ENCODE measurements at places on chromosomes 2 and 18.
A peak's percentile ranks its signal among the peaks of the same experiment; 100 is the strongest.

- no peak for DNase-seq
Observed at GRCh38 chr2:3238951-3239841, 138.4 kb downstream of the EIPR1 start.

- no peak for DNase-seq
Observed at GRCh38 chr2:43415592-43415991, 180.2 kb downstream of the THADA start.

GRCh38 chr2:2048461-2048860 is 282.6 kb downstream of the MYT1L start:
- no peak for DNase-seq

DNA sequence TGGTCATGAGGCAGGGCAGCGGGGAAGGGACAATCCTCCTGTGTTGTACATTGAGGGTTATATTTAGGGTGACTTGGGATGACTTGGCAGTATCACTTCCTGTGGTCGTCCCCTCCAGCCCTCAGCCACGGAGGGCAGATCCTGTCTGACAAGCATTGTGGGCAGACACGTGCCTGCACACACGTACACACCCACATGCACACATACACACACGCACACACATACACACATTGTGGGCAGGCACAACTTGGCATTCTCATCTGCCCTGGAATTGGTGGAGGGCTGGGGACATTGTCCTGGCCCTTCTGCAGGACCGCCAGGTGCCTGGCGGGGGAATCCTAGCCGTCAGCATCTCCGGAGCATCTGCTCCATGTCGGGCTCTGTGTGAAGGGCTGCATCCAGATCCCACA is 47.6 kb downstream of the ODC1 start:
- DNase-seq = no peak

GRCh38 chr18:10062302-10063300 is 148.8 kb downstream of the VAPA start:
- DNase-seq = peak; percentile 61

- no peak for DNase-seq
Observed at GRCh38 chr2:11865805-11866204, 119.4 kb downstream of the LPIN1 start.

- DNase-seq = no peak
Observed at GRCh38 chr18:30334781-30335180, 707.8 kb downstream of the DSC3 start.

- DNase-seq = no peak
Observed at GRCh38 chr2:6148882-6149281, 456.7 kb downstream of the SOX11 start.

GRCh38 chr2:42754776-42755140 is 9.2 kb downstream of the OXER1 start:
- DNase-seq = no peak

- DNase-seq = no peak
Observed at GRCh38 chr2:215848698-215849097, 164.7 kb downstream of the MREG start.

DNA sequence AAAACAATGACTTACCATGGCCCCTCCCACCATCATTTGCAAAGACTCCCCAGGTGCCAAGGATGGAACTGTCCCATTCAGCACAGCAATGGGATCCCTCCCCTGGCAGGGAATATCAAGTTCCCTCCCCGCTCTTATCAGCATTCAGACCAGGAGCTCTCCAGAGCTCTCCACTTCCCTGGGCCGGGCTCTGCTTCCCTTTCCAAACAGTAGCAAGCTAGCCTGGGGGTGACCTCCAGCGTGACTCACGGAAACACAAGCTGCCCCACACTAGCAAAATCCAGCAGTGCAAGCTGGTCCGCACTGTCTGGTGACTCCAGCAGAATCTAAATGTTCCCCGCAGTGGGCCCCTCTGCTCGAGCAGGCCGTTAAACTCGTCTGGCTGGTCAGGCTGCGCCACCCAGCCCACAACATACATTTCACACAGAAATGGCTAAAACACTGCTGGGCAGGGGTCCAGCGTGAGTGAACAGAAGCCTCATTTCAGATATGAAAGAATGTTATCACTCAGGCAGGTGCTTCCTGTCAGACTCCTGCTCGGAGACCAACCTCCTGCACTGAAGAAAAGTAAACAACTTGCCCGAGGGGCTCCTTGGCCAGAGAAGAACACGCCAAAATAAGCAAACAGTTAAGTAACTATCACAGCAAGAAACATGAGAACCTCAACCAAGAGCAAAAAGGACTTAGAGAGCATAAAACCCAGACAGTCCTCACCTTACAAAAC is 33.9 kb downstream of the STAT1 start:
- peak; percentile 36 for DNase-seq

- DNase-seq = no peak
Observed at GRCh38 chr2:128714851-128715312, 396.2 kb upstream of the HS6ST1 start.

DNA sequence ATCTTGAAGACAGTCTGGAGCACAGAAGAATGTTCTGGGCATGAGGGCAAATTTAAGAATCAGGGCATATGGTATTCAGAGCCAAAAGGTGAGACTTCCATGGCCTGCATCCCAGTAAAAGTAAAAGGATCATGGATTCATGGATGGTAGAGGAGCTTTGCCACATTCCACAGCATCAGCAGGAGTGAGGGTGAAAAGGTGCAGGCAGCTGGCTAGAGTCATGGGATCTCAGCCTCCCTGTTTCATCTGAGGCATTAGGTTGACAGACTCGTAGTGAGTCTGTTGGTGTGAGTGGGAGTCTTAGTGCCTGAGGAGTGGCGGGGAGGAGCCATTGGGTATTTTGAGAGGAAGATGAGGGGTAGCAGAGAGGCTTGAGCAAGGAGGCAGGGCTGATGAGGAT is 301.6 kb downstream of the CYP26B1 start:
- DNase-seq = no peak

- no peak for DNase-seq
Observed at GRCh38 chr2:185833864-185834263, 95.3 kb downstream of the FSIP2 start.

- DNase-seq = no peak
Observed at GRCh38 chr2:149029307-149029965, 9.1 kb upstream of the LYPD6B start.

GRCh38 chr2:123086613-123087385 is 938.3 kb upstream of the CNTNAP5 start:
- no peak for DNase-seq

- no peak for DNase-seq
Observed at GRCh38 chr2:128427413-128427755, 108.7 kb upstream of the HS6ST1 start.

DNA sequence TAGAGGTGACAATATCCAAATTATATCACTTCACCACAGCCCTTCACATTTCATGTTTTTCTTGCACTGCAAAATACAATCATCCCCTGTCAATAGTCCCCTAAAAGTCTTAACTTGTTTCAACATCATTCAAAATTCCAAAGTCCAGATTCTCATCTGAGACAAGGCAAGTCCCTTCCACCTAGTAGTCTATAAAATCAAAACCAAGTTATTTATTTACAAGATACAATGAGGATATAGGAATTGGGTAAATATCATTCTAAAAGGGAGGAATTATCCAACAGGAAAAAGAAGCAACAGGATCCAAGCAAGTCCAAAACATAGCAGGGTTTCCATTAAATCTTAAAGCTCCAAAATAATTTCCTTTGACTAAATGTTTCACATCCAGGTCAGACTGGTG is 1076.1 kb upstream of the TMEFF2 start:
- DNase-seq = no peak

GRCh38 chr2:187188783-187189631 is 259.0 kb downstream of the CALCRL start:
- DNase-seq = peak; percentile 2

- no peak for DNase-seq
Observed at GRCh38 chr2:102101097-102101848, 41.3 kb upstream of the IL1R1 start.

DNA sequence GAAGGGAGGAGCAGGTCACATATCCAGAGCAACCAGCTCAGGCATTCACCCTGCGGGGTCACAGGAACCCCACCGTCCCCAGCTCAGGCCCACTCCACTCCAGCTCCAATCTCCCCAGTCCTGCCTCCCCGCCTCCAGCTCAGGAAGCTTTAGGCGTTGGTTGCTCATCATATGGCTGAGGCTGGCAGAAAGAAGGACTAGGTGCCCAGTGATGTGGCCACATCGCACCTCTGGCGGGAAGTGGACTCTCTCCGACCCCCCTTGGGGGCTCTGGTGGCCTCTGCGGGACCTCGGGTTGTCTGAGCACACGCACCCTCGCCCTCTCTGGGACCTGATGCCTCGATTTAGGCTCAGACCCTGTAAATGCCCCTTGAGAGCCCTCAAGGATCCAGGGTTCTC is 187.7 kb downstream of the ZFP36L2 start:
- no peak for DNase-seq

DNA sequence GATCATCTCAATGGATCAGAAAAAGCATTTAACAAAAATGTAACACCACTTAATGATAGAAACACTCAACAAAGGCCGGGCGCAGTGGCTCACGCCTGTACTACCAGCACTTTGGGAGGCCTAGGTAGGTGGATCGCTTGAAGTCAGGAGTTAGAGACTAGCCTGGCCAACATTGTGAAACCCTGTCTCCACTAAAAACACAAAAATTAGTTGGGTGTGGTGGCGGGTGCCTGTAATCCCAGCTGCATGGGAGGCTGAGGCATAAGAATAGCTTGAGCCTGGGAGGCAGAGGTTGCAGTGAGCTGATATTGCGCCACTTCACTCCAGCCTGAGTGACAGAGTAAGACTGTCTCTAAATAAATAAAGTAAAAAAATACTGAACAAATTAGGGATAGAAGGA is 74.6 kb downstream of the PLB1 start:
- no peak for DNase-seq

DNA sequence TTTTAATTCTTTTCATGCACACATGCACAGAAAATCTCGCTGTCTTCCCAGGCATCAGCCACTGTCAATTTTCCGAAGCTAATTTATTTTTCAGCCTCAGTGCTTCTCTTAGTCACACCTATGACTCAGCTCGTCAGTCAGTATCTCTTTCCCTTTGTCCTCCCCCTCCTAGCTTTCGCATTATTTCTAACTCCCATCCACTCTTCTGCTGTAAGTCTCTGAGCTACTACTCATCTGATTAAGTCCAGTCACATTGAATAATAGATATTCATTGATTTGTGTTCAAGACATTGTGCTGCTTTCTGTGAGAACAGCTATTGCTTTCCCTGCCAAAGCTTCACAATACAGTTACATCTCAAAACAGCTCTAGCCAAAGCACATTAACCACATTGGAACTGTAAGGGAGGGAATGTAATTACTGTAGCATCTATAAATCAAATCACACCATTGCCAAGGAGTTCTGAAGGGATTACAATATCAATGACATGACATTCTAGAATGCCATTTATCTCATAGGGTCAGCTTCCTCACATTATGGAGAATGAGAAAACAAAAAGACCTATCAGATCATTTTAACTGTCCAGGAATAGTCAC is 89.4 kb downstream of the SCN3A start:
- peak; percentile 75 for DNase-seq

- peak; percentile 52 for DNase-seq
Observed at GRCh38 chr2:182642328-182642727, 73.7 kb upstream of the DNAJC10 start.

DNA sequence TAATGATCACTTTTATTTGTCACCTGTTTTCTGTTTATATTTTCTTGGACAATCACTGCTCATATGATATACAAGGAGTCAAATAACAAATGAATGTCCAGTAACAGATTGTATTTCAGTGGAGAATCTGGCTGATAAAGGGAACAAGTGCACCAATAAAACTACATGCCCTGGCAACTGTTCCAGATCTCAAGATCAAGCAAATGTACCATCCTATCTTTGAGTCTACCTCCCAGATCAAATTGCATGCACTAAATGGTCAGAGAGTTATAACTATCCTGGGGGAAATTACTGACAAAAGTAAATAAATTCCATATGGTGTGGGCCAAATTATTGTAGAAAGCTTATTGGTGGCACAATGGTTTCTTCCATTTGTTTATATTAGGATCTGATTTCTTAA is 452.8 kb downstream of the MBD2 start:
- DNase-seq = no peak

GRCh38 chr18:56637711-56638231 is 621 bp downstream of the TXNL1 start:
- DNase-seq = no peak

GRCh38 chr2:61694312-61695274 is 156.4 kb upstream of the XPO1 start:
- peak; percentile 78 for DNase-seq

- no peak for DNase-seq
Observed at GRCh38 chr2:22382479-22383169, 1002.4 kb upstream of the KLHL29 start.

- DNase-seq = no peak
Observed at GRCh38 chr18:44731530-44732237, 51.0 kb downstream of the SETBP1 start.

GRCh38 chr2:111707700-111708099 is 176.3 kb downstream of the ANAPC1 start:
- DNase-seq = no peak

GRCh38 chr2:29765721-29766120 is 155.7 kb downstream of the ALK start:
- DNase-seq = no peak

DNA sequence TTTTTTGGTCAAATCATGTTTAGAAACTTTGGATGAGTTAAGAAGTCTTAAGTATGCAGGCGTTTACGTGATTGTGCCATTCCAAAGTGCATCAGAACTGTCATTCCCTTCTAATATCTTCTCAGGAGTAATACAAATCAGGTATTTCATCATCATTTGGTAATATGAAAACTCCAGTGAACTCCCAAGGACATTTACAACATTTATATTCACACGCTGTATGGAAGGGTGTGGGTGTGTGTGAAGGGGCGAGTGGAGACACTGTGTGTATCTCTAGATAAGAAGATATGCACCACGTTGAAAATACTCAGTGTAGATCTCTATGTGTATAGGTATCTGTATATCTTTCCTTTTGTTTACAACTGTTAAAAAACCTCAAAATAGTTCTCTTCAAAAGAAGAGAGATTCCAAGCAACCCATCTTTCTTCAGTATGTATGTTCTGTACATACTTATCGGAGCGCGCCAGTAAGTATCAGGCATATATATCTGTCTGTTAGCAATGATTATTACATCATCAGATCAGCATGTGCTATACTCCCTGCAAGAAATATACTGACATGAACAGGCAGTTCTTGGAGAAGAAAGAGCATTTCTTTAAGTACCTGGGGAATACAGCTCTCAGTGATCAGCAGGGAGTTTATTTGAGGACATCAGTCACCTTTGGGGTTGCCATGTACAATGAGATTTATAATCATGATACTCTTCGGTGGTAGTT is 29.3 kb downstream of the COX7A2L start:
- no peak for DNase-seq

- DNase-seq = no peak
Observed at GRCh38 chr2:16303273-16303577, 362.4 kb downstream of the CYRIA start.

DNA sequence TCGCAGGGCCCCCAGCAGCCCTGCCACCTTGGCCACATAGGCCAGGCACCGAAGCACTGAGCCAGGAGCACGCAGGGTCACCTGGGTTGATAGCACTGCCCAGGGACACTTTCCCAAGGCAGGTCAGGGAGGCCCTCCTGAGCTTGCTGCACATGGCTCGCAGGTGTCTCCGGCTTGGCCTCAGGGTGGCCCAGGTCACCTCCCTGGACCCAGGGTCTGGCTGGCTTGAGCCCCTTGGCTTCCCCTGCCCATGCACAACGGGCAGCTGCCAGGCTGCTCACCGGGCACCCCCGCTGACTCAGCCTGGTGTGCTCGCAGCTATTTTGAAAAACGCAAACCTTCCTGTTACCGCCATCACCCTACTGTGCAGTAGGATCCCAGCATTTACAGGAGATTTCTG is 502.3 kb downstream of the EIPR1 start:
- no peak for DNase-seq

GRCh38 chr2:225771701-225772100 is 372.2 kb downstream of the NYAP2 start:
- DNase-seq = no peak

Data from M059J (cell line).